ENCODE measurements at places on chromosomes 6 and 20.
A peak's percentile ranks its signal among the peaks of the same experiment; 100 is the strongest.

- no peak for DNase-seq
These were observed 402.6 kb upstream of the SULF2 start for GRCh38 chr20:48187851-48188250.

GRCh38 chr6:81557811-81558210 lies 194.7 kb downstream of the TENT5A start:
- DNase-seq = no peak

DNA sequence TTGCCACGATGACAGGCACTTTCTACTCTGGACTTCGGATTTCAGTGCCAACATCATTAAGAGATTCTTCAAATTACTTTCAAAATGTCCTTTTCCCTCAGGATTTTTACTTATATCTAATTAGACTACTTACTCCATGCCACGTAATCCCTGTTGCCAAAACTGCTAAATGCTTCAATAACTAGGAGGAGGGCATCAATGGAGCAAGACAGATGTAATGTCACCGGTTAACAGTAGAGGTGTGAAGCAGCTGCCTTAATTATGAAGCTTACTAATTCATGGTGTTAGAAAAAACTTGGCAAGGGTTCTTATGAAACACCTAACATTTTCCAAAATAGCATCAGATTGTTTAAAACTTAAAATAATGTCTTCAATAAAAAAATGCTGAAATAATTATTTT lies 111.2 kb upstream of the SIM1 start:
- no peak for DNase-seq

DNA sequence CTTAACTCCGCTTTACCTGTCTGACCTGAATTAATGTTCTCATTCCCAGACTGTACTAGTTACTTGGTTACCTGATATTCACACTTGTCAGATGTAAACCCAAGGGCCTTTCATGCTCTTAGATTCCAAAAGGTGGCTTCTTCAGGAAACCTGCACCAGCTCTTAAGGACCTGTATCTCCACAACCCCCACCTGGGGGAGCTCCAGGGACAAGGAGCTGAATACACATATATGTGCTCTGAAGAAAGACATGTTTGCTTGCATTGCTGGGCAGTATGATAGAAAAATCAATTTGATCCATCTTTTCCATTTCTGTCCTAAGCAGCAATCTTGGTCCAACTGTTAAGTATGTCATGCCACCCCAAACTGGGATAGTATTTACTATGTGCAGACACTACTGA lies 64.8 kb upstream of the POU3F2 start:
- peak; percentile 4 for DNase-seq

DNA sequence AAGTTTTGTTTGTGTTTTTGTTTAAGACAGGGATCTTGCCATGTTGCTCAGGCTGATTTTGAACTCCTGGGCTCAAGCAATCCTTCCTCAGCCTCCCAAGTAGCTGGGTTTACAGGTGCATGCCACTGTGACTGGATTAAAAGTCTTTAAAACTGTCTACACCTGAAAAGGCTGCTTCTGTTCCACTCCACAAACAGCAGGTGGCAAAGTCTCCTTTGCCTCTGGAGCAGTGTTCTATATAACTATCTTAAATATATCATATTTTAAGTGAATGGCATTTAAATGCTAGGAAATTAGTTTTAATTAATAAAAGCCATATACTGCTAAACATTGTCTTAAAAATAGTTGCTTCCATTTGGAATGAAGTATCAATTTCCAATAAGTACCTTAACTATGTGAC lies 89.2 kb upstream of the BCLAF1 start:
- no peak for DNase-seq

- no peak for DNase-seq
These were observed 128.2 kb downstream of the COL12A1 start for GRCh38 chr6:75077701-75078100.

DNA sequence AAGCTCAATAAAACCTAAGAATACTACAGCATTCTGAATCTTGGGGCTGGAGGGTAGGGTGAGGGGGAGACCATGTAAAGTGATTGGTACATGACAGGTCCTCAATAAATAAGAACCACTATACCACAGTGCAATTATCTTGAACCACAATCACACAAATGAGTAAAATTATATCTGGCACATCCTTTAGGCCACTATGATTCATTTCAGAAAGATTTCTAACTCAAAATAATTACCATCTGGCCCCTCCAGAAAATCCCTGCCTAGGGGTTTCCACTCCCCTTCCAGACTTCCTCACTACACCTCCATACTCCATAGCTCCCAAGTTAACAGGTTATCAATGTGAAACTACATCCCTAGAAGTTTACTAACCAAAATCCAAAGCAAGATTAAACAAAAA lies 19.7 kb downstream of the AKIRIN2 start:
- no peak for DNase-seq

- DNase-seq = peak; percentile 53
These were observed 351.7 kb upstream of the ARID1B start for GRCh38 chr6:156425359-156426020.

All from urothelium cell line (cell line).